ENCODE measurements at places on chromosomes 3 and 15. TPM values are rescaled to one million over a fixed set of nuclear protein-coding genes. Genes with fewer than 3 reads are reported as not detected.

GOLGA6L7 gene
- not detected for total RNA-seq

DNA sequence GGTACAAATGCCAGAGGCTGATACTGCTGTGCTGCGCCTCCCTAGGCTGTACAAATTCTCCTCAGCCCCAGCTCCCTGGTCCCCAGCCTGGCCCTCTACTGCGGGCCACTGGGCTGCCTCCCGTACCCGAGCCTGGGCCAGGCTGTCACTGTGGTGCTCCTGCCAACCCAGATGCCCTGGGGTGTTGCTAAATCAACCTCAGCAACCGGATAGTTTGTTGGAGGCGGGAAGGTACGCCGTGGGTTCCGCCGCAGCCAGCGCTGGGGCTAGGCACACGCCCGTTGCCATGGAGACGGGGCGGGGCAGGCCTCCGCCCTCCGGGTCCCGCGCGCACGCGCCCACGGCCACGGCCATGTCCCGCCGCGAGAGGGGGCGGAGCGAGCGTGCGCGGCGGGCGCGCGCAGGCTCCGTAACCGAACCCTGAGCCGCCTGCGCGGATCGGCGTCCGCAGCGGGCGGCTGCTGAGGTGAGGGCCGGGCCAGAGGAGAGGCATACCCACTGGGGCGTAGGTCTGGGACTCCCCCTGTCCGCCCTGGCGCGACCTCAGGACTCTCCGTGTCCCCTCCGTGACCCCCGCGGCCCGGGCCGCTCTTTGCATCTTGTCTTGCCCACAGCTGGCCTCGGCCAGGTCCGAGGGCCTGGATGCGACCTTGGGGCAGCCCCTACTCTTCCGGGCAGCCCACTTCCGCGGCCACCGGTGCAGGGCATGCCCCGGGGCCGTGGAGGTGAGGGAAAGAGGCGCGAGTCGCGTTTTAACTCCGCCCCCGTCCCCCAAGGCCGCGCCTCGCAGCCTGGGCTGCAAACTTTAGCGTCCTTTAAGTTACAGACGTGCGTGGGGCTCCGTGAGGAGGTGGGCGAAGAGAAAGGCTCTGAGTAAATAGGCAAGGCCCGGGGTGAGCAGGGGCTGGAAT is at the start of gene TEX264:
Gene TEX264, plus strand, starts transcription at position 430 of the 911 bp plus-strand sequence. CDS start 3,053 bp downstream, outside the sequence.
- peak within 1 kb of the TSS; percentile 76 for H3K4me3 ChIP-seq
- peak; percentile 94 for DNase-seq
- H3K27me3 ChIP-seq, result no peaks in the 10 kb centered on the region
- no peaks in the 10 kb centered on the region for H3K36me3 ChIP-seq
- peaks cover 36% of the 10 kb centered on the region for H3K4me1 ChIP-seq

DNA sequence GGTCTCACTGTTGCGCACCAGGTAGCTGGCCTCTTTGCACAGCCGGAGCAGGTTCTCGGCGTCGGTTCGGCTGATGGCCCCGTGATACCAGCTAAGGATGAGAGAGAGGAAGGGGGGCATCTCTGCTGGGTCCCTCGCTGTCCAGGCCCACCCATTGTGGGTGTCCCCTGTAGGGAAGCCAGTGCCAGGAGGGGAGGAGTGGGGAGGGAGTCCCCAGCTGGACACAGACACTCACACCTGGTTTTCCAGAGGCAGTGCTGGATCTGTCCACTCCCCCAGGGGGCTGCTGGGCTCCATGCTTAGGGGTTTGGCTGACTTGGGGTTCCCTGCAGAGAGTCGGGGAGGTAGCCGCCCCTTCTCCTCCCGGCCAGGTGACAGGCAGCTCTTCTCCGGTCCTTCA is 15.9 kb downstream of the SHF start:
- H3K4me3 ChIP-seq, result no peak overlapping the region
- no peaks in the 10 kb centered on the region for H3K4me1 ChIP-seq
- no peaks in the 10 kb centered on the region for H3K36me3 ChIP-seq
- no peak for DNase-seq
- no peak overlapping the region for H3K27ac ChIP-seq
- H3K27me3 ChIP-seq, result no peaks in the 10 kb centered on the region

GRCh38 chr15:72998226-72998625 is 54.0 kb upstream of the NEO1 start:
- H3K27me3 ChIP-seq, result no peaks in the 10 kb centered on the region
- no peaks in the 10 kb centered on the region for H3K4me1 ChIP-seq
- peak overlapping the region; percentile 44 for H3K27ac ChIP-seq

- DNase-seq, result no peak
- H3K4me1 ChIP-seq, result no peaks in the 10 kb centered on the region
- no peak overlapping the region for H3K4me3 ChIP-seq
These were observed 20.3 kb downstream of the CHMP2B start for GRCh38 chr3:87247430-87247773.

- H3K36me3 ChIP-seq, result no peaks in the 10 kb centered on the region
- H3K27me3 ChIP-seq, result no peaks in the 10 kb centered on the region
- DNase-seq, result no peak
- no peaks in the 10 kb centered on the region for H3K4me1 ChIP-seq
- no peak overlapping the region for H3K27ac ChIP-seq
- no peak overlapping the region for H3K4me3 ChIP-seq
These were observed 1308.8 kb downstream of the ROBO2 start for GRCh38 chr3:78348664-78349063.

Data from transverse colon (tissue), 4 donors.